ENCODE measurements at places on chromosomes 13 and 19.

GRCh38 chr19:47331931-47332547 lies at the start of gene C5AR2:
Gene C5AR2, plus strand, starts transcription at chr19:47332175. Its CDS starts 8,625 bp downstream, at chr19:47340800.
- no peak for DNase-seq

DNA sequence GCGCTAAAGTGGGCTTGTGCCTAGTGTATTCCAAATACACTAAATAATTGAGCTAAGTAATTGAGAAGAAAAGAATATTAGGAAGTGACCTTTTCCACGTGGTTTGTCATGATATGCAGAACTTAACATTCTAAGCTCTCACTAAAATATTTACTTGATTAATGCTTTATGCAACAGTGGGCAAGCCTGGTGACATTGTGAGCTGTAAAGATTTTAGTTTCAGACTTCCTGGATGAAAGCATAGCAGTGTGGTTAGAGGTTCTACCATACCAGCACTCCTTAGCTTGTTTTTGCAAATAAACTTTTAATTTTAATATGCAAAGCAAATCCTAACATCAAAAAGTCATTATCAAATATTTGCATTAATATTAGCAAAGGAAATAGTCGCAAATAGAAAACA lies 1065.1 kb upstream of the SPRY2 start:
- no peak for DNase-seq

- no peak for DNase-seq
Observed at GRCh38 chr19:20209051-20209450, 42.0 kb downstream of the ZNF486 start.

- DNase-seq, result no peak
Observed at GRCh38 chr19:7961920-7962626, 18.6 kb upstream of the TIMM44 start.

DNA sequence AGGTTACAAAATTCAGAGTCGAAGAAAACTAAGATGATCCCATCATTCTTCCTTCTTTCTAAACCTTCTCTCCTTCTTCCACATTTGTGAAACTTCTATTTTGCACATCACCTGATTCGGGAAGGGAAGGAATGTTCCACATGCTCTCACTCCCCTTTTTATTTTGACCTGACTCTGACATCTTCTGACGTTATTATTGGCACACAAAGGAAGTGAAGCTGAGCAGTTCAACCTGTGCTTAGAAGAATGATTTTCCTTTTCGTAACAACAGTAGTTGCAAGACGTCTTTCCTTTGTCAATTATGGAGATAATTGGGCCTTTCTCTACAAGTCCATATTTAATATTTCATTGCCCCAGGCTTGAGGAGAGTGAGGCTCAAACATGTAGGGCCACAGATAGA lies 18.0 kb downstream of the FAM124A start:
- DNase-seq, result no peak

- no peak for DNase-seq
Observed at GRCh38 chr13:101739382-101740178, 287.1 kb downstream of the ITGBL1 start.

- peak; percentile 75 for DNase-seq
Observed at GRCh38 chr19:46487802-46488445, 7.7 kb downstream of the PNMA8B start.

DNA sequence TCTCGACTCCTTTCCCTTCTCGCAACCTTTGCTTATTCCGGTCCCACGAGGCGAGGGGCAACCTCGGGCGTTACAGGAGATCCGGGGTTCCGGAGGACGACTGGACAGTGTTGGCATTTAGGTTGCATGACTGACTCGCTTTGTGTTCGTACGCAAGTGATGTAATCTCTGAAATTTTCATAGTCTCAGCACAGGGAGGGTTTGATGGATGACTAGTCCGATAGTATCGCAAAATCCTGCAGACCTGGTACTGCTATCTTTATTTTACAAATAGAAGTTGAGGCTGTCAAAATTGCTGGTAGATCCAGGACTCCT lies 342 bp downstream of the DDX49 start:
- no peak for DNase-seq

GRCh38 chr13:58655086-58655485 lies 1023.5 kb downstream of the PCDH17 start:
- no peak for DNase-seq

- no peak for DNase-seq
Observed at GRCh38 chr19:5993648-5994358, 15.9 kb upstream of the RANBP3 start.

DNA sequence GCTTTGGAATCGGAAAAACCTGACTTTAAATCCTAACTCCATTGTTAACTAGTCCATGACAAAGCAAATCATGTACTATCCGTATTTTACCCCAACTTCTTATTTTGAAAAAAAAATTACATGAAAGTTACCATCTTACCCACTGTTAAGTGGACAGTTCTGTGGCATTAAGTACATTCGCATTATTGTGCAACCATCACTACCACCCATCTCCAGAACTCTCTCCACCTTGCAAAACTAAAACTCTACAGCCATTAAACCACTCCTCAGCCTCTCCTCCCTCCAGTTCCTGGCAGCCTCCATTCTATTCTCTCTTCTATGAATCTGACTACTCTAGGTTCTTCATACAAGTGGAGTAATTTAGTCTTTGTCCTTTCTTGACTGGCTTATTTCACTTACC lies 176.5 kb downstream of the USP12 start:
- no peak for DNase-seq

- no peak for DNase-seq
Observed at GRCh38 chr13:45615501-45616101, at the start of gene ERICH6B. Gene ERICH6B, minus strand, starts transcription at chr13:45615739. Its CDS starts 18,734 bp downstream, at chr13:45597005.

GRCh38 chr13:29508130-29508875 lies 87.2 kb downstream of the SLC7A1 start:
- DNase-seq, result peak; percentile 77

DNA sequence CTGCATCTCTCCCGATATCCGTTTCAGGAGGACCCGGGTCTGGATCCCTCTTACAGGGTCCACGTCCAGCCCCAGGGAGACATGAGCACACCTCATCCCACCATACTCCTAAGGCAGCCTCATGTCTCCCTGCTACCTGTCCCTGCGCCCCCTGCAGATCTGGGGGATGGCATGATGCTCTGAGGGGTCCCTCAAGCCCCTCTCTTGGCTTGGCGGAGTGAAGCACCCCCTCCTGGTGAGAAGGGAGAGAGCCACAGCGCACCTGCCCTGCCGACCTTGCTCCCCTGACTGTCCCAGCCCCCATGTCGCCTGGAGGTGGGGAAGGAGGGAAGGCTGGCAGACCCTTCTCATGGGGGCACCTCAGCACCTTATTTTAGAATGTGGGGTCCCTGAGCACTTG lies 21.5 kb upstream of the ARHGEF7 start:
- no peak for DNase-seq

GRCh38 chr19:47310819-47311218 lies 1.2 kb downstream of the C5AR1 start:
- no peak for DNase-seq

- DNase-seq, result no peak
Observed at GRCh38 chr19:37635076-37636056, 19.9 kb downstream of the ZFP30 start.

DNA sequence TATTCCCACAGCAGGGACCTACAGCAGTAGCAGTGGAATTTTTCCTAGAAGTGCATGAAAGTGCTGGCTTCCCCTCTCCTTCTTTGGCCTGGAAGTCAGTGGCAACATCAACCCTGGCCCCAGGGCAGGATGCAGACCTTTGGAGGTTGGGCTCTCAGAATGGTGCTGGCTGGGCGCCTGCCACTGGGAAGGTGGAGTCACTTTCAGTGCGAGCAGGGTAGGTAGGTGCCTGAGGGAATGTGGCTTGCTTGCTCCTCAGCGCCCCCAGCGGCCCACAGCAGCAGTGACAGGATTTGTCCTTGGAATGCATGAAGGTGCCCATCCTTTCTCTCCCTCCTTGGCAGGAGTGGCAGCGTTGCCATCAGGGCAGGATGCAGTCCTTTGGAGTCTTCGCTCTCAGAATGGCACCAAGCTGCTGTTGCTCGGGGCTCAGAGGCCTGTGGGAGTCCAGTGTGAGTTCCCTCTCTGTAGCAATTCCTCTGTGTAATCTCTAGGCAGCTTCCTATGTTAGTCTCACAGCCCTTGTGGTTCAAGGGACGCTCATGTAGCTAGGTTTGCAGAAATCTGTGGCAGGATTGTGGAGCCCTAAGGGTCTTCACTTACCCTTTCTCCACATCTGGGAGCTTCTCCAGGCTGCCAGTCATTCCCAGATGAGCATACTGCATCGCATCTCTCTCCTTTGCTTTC lies 354.4 kb upstream of the DACH1 start:
- DNase-seq, result no peak

GRCh38 chr19:35767288-35768081 lies 7.9 kb upstream of the ARHGAP33 start:
- DNase-seq, result no peak

- no peak for DNase-seq
Observed at GRCh38 chr13:114096031-114096485, 36.4 kb downstream of the RASA3 start.

GRCh38 chr13:22470075-22470474 lies 710.7 kb upstream of the SGCG start:
- DNase-seq, result no peak

GRCh38 chr13:90968166-90968904 lies 379.2 kb upstream of the MIR17HG start:
- DNase-seq, result no peak

DNA sequence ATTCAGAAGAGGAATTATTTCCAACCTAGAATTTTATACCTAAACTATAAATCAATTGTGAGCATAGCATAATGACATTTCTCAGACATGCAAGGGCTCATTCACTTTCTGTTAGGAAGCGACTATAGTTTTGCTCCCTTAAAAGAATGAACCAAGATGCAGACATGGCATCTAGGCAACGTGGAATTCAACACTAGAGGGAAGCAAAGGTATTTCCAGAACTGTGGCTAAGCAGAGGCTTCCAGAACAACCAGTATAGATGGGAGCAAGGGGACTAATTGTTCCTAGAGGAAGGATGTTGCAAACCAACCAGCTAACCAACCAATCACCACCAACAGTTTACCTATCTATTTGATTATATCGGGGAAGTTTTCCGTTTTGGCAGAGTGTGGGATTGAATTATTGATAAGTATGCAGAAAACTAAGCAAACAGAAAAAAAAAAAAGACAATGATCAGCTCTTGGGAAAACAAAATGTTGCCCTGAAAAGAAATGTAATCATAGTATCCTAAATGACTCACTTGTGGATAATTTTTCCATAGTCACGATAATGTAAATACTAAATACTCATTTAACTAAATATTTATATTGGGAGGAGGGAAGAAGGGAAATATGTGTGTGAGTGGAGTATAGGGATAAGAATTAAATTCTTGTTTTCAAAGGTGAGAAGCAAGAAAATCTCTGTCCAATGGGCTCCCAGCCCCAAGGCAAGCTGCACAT lies 21.1 kb downstream of the ARL11 start:
- no peak for DNase-seq

DNA sequence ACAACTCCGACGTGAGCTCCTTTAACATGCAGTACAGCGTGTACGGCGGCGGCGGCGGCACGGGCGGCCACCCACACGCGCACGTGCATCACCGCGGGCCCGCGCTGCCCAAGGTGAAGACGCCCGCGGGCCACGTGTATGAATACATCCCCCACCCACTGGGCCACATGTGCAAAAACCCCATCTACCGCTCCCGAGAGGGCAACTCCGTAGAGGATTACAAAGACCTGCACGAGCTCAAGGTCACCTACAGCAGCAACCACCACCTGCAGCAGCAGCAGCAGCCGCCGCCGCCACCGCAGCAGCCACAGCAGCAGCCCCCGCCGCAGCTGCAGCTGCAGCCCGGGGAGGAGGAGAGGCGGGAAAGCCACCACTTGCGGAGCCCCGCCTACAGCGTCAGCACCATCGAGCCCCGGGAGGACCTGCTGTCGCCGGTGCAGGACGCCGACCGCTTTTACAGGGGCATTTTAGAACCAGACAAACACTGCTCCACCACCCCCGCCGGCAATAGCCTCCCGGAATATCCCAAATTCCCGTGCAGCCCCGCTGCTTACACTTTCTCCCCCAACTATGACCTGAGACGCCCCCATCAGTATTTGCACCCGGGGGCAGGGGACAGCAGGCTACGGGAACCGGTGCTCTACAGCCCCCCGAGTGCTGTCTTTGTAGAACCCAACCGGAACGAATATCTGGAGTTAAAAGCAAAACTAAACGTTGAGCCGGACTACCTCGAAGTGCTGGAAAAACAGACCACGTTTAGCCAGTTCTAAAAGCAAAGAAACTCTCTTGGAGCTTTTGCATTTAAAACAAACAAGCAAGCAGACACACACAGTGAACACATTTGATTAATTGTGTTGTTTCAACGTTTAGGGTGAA lies 6.6 kb downstream of the SLITRK5 start:
- no peak for DNase-seq

DNA sequence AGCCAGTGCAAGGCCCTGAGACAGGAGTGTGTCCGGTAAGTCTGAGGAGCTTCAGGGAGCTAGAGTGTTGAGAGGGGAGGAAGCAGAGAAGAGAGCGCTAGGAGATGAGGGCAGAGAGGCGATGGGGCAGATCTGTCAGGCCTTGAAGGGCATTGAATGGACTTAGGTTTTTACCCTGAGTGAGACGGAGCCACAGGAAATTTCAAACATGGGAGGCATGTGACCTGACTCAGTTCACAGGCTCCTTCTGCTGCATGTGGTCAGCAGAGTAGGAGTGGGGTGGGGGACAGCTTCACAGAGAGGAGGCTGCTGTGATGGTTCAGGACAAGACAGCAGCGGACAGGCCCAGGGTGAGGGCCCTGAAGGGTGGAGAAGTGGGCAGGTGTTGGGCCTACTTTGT lies 2.5 kb upstream of the FAM98C start:
- no peak for DNase-seq

GRCh38 chr19:49790866-49791265 lies 22.2 kb downstream of the FUZ start:
- DNase-seq, result no peak

- no peak for DNase-seq
Observed at GRCh38 chr19:49390929-49391359, 2.9 kb downstream of the KASH5 start.

DNA sequence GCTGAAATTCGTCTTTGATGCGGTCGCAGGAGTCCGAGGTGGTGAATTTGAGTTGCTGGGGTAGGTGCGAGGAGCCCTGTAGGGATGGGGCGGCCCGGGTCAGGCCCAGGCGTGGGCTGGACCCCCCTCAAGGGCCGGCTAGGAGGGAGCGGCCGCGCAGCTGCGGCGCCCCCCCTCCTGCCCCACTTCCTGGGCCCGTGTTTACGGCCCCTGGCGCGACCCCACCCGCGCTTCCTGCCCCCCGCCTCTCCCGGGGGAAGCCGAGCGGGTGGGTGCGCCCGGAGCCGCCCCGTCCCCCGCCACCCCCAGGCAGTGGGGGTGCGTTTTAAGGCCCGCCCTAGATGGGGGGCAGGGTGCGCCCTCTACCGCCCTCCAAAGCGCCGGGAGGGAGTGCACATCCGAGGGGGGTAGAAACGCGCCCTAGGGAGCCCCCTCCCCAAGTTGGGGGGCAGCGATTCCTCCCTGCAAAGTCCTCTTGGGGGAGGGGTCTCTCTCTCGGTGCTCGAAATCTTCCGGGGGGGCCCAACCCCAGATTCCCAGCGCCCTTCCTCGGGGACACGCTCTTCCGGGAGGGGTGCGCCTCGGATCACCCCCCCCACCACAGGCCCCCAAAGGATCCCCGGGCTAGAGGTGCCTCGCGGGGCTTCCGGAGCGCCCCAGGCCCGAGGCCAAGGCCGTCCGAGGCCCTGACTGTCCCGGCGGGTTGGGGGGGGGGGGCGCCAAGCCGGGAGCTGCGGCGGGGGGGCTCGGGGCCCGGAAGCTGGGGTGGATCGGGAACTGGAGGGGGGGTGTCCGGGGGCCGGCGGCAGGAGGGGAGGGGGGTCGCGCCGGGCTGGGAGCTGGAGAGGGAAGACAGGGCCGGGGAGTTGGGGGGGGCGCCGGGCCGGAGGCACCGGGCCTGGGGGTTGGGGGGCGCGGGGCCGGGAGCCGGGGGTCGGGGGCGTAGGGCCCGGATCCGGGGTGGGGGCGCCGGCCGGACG lies 823 bp downstream of the TLE5 start:
- DNase-seq, result peak; percentile 75
